ENCODE measurements at places on chromosomes 5 and 9.

DNA sequence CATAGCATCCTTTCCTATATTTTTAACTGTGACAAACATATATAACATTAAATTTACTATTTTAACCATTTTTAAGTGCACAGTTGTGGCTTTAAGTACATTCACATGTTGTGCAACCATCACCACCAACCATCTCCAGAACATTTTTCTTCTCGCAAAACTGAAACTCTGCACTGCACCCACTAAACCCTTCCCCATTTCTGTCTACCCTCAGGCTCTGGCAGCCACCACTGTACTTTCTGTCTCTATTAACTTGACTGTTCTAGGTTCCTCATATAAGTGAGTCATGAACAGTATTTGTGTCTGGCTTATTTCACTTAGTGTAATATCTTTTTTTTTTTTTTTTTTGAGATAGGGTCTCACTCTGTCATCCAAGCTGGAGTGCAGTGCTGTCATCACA, 25.5 kb downstream of the KCNMB1 start:
- no peak for DNase-seq

- no peak for DNase-seq
Observed at GRCh38 chr5:43156388-43156787, 35.6 kb upstream of the NIM1K start.

DNA sequence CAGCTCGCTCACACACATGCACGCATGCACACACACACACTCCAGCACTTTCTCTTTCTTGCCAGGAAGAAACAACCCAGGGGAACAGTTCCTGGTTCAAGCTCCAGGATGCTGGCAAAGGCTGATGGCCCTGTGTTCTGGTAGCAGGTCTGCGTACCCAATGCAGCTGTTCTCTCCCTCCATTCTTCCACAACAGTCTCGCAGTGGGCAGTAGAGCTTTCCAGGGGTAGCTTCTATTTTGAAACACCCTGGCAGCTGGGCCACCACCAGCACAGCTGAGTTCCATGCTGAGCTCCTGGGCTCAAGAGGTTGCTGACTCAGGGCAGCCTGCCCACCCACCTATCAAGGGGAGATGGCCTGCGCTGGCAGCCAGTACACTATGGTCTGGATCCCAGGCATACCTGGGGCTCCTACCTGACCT, 4.7 kb downstream of the VDAC1 start:
- DNase-seq = no peak

GRCh38 chr9:91186632-91187108, 175.0 kb downstream of the AUH start:
- DNase-seq = no peak

DNA sequence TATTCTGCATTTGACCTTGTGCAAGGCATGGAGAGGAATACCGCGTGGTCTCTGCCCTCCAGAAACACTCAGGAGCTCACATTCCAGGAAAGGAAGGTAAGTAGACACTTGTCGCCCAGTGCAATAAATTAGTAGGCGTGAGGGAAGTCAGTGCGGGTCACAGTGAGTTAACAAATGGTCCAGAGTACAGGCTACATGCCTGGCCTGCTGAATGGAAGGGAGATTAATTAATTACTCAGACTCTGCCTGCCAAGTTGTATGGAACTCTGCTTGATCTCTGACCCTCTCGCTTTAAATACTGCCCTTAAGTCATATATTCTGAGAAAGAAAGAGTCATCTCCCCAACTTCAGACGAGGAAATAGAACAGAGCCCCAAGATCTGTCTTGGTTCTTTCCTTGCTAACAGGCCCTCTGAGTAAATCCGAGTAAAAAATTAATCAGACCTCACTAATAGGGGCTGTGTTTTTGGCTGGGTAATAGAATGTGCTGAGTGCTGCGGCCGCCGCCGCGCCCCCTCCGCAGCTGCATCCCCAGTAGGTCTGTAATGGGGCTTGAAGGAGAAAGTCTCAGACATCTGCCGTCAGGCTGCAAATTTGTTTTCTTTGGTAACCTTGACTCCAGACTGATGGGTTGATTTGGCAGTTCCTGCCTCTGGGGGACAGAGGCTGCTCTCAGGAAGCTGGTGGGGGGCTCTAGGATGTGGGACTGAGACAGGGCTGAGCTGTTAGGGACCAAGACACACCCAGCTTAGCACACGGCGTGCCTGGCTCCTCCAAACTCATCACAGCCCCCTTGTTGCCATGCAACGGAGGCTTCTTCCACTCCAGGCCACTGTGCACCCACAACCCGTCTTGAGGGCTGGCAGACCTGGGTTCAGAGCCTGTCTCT, 144.4 kb downstream of the NSG2 start:
- no peak for DNase-seq

DNA sequence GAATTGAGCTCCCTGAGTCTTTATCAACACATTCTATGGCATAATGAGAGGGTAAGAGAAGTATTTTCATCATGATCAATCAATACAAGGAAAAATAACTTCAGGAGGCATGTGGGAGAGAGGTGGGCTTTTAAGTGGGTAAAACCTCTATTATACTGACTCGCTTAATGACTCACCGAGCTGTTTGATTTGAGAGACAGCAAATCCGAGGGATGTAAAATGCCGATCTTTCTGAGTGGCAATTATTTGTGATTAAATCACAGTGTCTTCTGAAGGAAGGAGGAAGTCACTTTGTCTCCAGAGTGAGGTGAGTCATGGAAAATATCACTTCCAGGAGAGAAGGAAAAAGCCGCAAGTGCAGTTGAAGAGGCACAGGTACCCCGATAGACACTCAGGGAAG, 320.4 kb downstream of the DRD1 start:
- DNase-seq = no peak

DNA sequence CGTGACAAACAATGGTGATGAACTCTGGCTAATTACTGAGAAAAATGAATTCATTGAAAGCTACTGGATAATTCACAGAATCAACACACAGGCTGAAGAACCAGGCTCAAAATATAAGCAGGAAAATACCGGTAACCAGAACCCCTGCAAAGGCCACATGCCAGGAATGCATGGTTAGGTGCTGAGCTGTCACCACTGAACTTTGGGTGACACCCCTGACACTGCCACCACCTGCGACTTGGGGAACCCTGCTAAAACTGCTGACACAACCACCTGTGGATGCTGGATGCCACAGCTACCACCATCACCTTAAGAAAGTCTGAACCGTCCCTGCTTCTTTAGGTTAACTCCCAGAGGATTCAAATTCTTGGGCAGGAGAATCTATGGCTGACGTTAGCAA, 72.0 kb upstream of the NR4A3 start:
- no peak for DNase-seq

DNA sequence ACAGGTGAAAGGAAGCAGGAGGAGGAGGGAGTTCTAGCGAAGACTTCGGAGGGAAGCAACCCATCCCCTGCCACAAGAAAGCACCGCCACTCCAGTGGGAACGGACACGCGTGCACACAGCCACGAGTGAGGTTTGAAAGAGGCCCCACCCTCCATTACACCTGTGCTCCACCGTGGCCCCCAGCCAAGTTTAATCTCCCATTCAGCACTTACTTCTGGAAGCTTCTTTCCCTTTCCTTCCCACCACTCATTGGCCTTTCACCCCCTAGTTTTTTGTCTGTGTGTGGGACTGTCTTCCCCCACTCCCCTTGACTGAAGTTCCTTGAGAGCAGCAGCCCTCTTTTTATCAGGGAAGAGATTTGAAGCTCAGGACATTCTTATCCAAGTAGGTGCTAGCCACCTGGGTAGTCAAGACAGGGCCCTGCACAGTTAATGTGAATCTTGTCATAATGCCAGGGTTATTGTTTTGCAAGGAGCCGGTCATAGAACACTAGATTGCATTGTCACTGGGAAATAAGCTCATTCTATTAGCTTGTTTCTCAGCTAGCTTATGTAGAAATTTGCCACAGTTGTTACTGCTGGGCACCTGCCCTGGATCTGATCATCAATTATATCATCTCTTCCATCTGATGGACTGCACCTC, 256.0 kb downstream of the DOCK8 start:
- peak; percentile 10 for DNase-seq

- DNase-seq = no peak
Observed at GRCh38 chr9:5842929-5843793, 10.2 kb upstream of the ERMP1 start.

DNA sequence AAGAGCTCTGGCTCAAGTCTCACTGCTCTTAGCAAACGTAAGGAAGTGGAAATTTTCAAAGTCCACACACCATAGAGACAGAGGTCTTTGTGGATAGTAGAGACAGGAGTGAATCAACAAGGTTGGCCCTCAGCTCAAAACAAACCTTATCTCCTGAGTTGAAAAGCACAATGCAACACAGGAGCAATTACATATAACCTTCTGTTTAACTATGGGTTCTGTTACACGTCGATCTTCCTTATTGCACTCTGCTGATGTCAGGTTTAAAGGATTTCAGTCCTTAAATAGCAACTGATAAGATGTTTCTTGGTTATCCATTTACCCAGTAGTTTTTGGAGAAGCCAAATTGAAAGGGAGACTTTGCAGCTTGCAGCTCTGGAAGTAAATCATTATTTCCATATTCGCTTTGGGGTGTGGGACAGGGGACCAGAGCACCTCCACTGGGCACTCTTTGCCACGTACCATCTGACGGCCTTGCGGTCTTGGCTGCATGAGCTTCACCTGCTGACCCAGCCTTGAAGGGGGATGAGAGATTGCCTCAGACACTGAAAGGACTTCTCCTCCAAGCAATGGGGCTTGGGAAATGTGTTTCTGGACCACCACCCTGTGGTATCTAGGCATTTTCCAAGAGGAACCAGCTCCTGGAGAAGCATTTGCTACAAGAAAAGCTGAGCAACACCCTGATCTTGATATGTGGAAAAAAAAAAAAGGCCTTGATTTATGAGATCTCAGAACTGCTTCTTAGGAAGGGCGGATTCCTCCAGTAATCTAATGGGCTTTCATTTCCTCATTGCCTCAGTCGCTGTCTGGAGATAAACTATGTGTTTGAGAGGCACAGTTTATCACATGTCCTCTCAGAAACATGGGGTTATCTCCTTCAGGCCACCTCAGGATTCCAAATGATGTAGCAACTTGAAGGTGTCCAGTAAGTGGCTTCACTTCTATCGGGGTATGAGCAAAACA, 56.2 kb upstream of the ZNF622 start:
- no peak for DNase-seq

DNA sequence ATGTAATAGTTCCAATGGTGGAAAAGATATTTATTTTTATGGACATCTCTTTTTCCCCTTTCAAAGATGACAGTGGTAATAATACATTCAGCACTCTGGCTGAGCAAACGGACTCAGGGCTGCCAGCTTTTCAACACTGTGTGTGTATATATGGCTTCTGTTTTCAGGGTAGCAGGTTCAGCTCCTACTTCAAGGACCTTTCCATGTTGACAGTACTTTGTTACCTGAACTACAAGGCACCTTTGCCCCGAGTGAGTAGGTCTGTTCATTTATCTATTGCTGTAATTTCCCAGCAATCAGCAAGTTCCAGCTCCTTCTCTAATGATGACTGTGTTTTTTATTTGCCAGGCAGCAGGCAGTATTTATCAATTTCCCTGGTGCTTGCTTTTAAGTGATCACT, 387.4 kb upstream of the KIF2A start:
- no peak for DNase-seq

GRCh38 chr5:23419115-23419514, 88.3 kb upstream of the PRDM9 start:
- no peak for DNase-seq

DNA sequence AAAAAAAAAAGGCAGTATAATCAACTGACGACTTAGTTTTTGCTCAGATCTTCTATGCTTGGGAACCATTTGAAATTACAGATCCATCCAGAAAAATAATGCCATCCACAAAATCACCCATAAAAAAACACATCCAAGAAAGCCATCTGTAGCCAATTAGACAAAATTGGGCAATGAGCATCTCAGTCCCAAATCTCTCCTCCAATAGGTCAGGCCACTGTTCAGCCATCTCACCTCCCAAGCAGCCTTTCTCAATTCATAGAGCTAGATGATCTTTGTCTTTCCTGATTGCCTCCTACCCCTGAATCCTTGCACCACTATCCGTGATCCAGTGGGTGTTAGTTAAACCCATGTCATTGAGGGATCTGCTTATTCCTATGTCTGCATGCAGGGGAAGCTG, 139.6 kb downstream of the SCAMP1 start:
- no peak for DNase-seq

- no peak for DNase-seq
Observed at GRCh38 chr9:22129133-22129532, 120.0 kb upstream of the CDKN2B start.

DNA sequence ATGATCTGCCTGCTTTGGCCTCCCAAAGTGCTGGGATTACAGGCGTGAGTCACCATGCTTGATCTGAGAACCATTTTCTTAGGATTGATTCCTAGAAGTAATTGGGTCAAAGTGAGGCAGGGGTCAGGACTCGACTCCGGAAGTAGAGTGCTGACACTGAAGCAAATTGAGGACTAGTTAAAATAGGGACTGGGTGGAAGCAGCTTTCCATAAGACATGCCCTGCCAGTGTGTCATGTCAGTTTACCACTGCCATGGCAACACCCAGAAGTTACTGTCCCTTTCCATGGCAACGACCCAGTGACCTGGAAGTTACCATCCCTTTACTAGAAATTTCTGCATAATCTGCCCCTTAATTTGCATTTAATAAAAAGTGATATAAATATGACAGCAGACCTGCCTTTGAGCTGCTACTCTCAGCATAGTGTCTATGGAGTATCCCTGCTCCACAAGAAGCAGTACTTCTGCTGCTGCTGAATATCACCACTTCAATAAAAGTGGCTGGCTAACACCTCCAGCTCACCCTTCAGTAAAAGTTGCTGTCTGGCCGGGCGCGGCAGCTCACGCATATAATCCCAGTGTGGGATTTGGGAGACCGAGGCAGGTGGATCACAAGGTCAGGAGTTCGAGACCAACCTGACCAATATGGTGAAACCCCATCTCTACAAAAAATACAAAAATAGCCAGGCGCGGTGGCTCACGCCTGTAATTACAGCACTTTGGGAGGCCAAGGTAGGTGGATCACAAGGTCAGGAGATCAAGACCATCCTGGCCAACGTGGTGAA, 47.8 kb upstream of the JADE2 start:
- DNase-seq = no peak

DNA sequence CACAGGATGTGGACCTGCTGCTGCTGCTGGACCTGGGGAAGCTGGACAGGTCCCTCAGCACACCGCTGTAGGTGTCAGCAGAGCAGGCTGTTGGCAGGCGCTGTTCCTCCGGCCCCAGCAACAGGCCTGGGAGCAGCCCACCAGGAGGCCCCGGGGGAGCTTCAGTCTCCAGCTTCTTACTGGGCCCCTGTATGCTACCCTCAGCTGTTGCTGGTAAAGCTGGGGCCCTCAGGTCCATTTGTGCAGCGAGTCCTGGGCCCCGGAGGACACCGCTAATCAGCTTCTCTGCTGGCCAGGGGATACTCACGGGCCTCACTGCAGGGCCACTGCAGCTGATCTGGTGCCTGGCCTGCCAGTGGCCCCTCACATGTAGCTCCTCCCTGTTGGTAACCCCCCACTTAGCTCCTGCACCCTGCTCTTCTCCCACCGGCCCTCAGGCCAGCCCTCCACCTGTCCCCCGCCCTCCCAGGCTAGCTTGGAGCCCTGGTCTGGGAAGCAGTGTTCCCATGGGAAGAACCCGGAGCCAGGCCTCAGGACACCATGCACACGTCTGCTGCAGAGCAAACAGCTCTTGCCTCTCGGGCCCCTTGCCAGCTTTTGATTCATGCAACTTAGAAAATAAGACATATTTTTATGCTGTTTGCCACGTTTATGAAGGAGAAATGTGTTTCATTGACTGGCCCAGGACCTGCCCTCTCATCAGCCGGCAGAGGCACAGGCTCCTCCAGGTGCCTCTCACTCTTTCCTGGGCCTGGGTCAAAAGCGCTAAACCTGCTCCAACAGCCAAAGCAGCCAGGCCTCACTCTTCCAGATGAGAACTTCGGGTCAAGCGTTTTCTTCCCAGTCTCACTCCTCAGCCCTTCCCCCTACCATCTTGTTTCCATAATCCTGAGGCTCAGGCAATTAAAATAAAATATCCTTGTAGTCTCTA, 61.0 kb upstream of the ADAMTS2 start:
- no peak for DNase-seq

All from activated CD4-positive, alpha-beta T cell treated with anti-CD3 and anti-CD28 coated beads, Interleukin-2, amount 50 U/mL, for 1 hour (primary cell).